ENCODE measurements at places on chromosomes 2 and 18.

DNA sequence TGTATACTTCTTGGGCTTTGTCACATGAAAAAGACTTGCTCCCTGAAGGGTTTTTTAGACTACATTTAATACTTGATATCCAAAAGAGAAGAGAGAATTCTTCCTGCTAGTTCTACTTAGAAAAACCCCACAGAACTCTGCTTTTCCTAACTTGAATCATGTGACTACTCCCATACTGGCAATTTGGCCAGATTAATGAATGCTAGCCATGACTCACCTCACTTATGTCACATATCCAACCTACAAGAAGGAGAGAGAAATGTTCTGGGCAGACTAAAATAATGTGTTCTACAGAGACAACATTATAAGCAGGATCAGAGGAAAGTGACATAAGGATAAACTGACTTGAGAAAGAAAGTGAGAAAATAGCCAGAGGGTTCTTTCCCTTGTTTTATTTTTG lies 249.3 kb upstream of the GULP1 start:
- no peak for DNase-seq

DNA sequence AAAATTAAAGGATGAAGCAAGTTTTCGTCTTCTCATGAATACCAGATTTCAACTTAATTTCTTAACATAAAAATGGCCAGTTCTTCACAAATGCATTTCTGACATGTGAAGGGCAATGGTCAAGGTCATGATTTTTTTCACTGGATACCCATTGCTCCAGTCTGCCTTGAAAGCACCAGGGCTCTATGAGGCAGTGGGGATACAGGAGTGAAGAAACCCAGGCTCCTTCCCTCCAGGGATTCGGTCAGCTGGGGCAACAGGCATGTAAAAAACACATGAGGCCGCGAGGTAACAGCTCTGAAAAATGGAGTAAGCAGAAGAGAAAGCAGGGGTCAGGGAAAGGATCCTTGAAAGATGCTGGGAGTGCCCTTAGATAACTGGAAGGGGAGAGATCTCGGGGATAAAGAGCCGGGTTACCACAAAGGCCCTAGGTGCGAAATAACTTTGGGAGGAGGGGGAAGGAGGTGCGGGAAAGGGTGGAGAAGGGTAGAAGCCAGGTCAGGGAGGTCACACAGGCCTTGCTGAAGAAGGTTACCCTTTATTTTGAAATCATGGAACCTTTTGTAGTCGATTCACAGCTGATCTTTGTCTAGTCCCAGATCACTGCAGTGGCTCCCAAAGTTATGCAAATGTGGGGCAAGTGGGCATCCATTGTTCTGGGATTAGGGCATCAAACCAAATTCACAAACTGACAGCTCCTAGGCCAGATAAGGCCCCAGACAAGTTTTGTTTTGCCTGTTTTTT lies 5.2 kb upstream of the SPRED2 start:
- no peak for DNase-seq

DNA sequence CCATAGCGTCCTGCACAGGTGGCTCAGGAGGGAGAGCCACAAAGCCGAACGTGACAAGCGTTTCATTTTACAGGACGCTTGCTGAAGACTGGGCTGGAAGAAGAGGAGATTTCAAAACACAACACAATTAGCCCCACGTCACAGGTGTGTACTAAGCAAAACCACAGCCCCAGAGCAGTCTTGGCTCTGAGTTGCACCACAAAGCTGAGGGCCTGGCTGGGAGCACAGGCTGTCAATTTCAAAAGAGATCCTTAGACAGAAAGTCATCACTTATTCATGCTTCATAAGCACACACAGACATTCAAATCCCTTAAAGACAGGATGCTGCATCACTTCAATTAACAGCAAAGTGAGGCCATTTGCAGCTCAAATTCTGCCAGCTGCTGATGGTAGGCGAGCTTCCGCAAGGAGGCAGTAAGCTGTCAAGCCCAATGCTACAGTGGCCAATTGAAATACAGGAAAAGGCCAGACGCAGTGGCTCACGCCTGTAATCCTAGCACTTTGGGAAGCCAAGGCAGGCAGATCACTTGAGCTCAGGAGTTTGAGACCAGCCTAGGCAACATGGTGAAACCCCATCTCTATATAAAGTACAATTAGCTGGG lies 79.6 kb downstream of the SKA1 start:
- DNase-seq, result no peak

DNA sequence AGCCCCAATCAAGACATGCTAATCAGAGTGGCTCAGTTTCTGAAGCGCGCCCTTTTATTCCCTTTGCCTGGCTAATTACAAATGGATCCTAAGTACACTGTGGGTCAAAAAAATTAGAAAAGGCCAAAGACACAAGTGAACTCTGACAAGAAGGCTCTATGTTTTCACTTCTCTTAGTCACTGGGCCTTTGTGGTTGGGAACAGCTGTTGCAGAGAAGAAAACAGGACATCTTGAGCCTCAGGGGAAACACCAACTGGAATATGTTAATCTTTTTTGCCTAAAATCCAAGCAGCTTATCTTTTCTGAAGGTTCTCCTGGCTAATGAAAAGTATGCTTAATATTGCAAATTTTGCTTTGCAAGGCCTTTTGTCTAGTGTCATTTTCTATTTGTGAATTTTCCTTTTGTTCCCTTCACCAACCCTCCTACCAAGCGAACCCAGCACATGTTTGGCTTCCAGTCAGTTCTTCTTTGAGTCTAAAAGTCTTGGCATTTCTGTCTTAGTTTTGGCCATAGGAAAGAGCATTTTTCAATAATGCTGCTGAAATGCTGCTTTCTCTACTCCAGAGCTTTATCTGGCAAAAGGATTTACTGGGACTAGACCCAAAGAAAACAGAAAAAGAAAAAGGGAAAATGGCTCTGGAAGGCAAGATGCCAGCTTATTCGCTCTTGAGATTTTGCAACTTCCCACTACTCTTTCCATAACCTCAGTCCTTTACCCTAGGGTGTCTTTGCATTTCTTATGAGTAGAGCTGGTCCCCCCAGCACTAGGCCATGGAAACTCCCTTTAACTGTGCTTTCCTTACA lies 440.2 kb upstream of the ST6GAL2 start:
- DNase-seq, result no peak

DNA sequence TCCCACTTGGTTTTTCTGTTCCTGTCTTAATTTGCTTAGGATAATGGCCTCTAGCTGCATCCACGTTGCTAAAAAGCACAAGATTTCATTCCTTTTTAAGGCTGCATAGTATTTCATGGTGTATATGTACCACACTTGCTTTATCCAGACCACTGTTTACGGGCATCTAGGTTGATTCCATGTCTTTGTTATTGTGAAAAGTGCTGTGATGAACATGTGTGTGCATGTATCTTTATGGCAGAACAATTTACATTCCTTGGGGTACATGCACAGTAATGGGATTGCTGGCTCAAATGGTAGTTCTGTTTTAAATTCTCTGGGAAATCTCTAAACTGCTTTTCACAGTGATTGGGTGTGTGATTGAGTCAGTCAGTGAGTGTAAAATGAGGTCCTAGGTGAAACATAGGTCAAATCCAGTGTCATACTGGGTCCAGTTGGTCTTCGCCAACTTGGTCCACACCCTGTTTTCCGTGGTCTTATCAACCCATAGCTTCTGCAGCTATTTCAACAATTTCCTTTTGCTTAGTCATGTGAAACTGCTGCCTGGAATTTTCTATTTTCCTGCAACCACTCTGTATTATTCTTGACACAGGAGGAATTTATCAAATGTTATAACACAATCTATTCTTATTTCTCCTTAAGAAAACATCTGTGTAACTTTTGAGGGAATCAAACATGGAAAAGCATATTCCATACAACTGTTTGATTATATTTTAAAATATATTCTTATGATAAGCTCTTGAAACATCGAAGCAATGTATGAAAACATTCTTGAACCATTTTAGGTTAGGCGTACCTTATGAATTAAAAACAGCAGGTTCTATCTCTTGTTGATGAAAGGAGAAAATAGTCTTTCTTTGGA lies 82.9 kb downstream of the ADCYAP1 start:
- DNase-seq, result no peak

DNA sequence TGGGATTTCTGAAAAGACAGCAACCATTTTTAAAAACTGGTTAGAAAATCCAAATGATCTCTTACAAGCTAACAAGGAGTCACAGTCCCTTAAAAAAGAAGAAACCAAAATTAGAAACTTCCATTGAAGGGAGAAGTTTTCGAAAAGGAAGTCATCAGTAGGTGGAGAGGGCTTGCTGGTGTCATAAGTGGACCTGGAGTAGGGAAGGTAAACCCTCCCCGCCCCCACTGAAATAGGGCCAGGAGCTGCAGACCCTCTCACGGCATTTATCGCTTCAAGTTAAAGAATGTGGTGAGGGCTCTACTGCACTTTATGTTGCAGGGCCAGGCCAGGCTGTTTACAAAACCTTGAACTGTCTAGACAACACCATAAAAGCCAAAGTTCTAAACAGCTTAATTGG lies 2.9 kb downstream of the HOXD11 start:
- no peak for DNase-seq

GRCh38 chr2:107775211-107775610 lies 51.5 kb upstream of the RGPD4 start:
- DNase-seq, result no peak

- DNase-seq, result no peak
Observed at GRCh38 chr2:98387478-98387877, 41.2 kb downstream of the CNGA3 start.

DNA sequence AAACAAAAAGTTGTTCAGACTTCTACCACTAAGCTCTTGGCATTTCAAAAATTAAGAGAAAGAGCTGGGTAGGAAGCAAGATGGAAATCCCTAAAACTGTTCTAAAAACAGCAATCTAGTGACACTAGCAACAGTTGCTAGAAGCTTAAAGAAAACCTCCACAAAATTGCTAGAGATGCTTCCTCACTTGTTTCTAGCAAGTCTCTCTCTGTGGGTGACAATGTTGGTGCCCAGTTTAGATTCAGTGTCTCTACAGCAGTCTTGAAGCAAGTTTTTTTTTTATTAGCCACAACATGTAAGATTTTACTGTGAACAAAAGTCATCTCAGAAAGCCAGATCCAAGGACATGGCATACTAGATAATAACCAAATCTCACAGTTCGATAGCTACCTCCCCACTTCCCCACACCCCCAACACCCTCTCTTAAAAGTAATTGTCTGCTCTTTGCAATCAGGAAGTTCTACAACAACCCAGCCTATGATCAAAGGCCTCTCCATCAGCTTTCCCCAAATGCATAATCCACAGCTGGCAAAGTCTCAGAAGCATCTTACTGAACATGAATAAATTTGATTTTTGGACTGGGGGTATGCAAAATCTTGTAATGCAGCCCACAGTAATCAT lies 70.0 kb downstream of the ANKRD44 start:
- no peak for DNase-seq

GRCh38 chr2:172213116-172213860 lies 110.6 kb upstream of the DLX2 start:
- DNase-seq, result no peak

GRCh38 chr2:101854877-101855276 lies 136.9 kb upstream of the IL1R2 start:
- no peak for DNase-seq

DNA sequence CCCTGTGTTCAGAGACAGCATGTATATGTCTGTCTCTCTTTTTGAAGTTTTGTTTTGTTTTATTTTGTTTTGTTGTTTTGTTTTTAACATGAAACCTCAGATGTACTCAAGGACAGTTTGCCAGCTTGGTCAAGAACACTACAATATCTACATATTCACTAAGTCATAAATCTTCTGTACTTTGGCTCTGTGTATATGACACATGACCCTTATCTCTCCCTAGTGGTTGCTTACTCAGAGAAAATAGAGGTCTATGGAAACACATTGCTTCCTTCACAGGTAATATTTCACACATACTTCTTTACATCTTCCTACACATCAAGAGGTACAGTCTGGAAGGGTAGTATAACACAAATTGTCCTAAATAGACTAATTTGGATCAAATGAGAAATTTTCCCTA lies 312.6 kb upstream of the VRK2 start:
- DNase-seq, result no peak

DNA sequence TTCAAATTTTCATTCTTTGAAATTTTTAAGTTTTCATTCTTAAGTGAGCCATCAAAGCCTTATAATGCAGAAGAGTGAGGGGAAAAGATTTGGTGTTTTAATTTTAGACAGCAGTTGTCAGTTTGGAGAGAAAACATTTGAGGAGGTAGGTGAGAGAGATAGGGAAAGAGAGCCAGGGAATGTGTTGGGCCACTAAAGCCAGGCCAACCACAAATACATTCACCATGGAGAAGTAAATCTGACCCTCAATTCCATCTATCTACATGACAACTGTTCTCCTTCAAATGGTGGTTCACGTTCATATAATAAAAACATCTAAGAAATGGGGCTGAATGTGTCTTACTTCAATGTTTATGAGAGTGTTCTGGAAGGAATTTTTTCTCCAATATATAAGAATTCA lies 553.0 kb upstream of the SYT4 start:
- DNase-seq, result no peak

GRCh38 chr18:27723168-27723567 lies 453.8 kb downstream of the CDH2 start:
- no peak for DNase-seq

DNA sequence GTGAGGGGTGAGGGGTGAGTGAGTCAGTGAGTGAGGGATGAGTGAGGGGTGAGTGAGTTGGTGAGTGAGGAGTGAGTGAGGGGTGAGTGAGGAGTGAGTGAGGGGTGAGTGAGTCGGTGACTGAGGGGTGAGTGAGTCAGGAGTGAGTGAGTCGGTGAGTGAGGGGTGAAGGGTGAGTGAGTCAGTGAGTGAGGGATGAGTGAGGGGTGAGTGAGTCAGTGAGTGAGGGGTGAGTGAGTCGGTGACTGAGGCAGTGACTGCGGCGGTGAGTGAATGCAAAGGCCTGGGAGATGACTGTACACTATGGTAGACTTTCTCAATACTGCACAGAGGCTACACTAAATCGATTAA lies 16.6 kb downstream of the THAP4 start:
- peak; percentile 56 for DNase-seq

DNA sequence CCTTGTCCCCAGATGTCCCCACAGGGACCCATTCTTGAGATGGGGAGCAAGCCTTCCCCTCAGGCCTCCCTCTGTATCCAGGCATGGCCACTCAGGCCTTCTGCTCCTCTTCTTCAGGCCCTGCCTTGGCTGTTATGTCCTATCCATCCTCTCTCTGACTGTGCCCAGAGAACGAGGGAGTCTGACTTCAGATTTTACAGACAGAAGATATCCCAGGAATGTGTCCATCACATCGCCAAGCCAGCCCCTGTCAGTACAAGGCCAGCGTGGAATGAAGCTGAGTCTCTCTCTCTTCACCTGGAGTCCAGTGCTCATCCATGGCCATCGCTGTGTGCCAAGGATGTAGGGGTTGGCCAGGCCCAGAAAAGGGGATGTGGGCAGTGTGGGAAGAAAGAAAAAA lies 57.6 kb downstream of the SDC1 start:
- DNase-seq, result no peak

DNA sequence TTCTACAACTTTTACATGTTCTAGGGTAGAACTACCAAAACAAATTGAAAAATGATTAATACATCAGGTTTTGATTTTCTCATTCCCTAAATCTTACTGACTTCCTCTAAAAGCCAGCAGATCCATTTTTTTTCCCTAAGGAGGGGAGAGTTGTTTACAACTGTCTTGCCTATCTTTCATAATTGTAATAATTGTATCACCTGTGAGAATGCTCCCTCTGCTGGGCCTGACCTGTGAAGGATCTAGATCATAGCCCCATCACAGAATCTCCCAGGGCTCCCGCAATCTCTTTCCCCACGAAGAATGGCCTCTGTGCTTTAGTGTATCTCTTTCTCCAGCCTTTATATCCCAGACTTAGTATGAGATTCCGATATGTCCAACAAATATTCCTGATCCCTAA lies 9.1 kb downstream of the LOXL3 start:
- no peak for DNase-seq
